ENCODE measurements at places on chromosomes 2 and 18.

- no peak for DNase-seq
Observed at GRCh38 chr2:11784747-11785610, 38.5 kb downstream of the LPIN1 start.

- no peak for DNase-seq
Observed at GRCh38 chr2:101432411-101433181, 42.3 kb downstream of the RFX8 start.

GRCh38 chr2:219495531-219496122, 3.1 kb upstream of the GMPPA start:
- DNase-seq: peak; percentile 64

DNA sequence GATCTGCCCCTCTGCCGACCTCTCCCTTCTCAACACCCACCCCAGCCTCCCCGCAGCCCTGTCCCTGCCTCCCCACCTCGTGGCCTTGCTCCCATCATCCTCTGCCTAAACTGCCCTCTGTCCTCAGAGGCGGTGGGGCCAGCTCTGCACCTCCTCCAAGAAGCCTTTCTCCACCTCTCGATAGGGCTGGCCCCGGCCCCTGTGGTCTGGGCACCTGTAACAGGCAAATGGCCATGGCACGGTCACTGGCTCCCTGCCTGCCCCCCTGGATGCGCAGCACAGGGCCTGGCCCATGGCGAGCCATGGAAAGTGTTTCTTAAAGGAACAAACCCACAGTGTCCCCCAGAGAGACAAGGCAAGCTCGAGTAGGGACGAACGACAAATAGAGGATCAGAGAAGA, 42.0 kb downstream of the MYO7B start:
- no peak for DNase-seq

DNA sequence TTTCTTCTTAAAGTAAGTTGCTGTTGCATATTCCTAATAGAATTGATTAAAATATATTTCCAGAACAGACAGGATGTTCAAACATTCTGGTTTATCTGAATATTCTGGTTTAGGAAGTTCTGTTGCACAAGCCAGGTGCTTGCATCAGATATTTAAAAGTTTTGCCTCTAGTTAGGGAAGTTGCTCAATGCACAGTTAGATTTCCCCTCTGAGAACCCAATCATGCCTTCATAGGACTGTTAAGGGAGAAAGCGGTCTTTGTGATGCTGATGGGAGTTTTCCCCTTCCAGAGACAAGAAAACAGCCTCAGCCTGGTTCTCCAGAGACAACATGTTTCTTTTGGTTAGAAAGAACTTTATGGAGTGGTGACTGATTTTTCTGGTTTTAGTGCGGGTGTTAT, 65.6 kb upstream of the REV1 start:
- DNase-seq: no peak

- DNase-seq: no peak
Observed at GRCh38 chr2:3626118-3626811, 31.4 kb downstream of the COLEC11 start.

- DNase-seq: no peak
Observed at GRCh38 chr2:182977463-182977862, 60.8 kb downstream of the NCKAP1 start.
